Breast epithelium (tissue), 4 donors: ENCODE measurements at places on chromosomes 4 and X. TPM values are rescaled to one million over a fixed set of nuclear protein-coding genes. Genes with fewer than 3 reads are reported as not detected.

- DNase-seq = no peak
Measured at GRCh38 chr4:156756118-156756517, 215.5 kb downstream of the PDGFC start.

- DNase-seq = no peak
Measured at GRCh38 chr4:44720371-44720770, 6.0 kb downstream of the GNPDA2 start.

DNA sequence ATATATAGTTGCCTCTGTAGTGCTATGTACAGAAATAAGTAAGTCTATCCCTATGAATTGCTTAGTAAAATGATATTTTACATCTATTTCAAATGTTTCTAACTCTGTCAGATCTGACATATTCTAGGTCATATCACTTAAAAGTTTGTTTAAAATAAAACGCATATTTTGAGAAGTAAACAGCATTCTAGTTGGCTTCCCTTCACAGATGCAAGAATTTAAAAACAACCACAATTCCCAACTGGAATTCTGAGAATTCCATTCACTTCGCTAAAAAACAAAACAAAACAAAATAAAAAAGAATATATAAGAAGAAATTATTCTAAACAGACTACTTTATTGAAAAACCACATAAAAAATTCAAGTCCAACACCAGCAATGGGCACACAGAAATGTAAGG is 126.0 kb downstream of the PPP3CA start:
- DNase-seq = no peak

Gene HS3ST1
- total RNA-seq = 3.6 TPM

GRCh38 chr4:7180938-7181337 is 11.4 kb upstream of the SORCS2 start:
- DNase-seq = no peak

DNA sequence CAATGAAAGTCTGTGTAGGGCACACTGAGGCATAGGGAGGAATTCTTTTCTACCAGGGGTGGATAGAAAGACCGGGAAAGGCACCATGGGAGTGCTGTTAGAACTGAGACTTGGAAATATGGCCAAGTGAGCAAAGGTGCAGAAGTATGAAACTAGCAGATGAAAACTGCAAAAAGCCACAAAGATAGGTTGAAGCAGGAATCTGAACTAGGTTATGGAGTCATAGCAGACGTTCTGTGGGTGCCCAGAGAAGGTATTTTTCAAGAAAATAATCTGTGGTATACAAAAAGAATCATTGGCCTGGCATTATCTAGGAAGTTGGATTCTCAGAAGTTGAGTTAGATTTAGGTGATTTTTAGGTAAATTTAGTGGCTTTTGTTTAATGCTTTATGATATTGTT is 48.5 kb downstream of the SMAD1 start:
- DNase-seq = no peak

DNA sequence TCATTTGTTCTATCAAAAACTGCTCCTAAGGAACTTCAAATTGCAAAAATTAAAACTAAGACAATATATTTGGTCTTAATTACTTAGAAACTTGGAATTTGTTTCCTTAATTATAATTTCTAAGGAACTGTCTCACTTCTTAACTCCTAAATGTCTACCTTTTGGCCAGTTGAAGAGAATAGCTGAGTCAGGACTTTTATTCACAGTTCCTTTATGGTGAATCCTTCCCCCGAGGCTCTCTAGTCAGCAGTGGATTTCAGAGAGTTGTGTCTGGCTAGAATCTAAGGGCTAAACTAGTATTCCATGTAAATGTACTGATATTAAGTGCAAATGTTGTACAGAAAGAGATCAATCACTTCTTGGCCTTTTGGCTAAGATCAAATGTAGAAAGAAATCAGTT is 69.3 kb downstream of the AMMECR1 start:
- no peak for DNase-seq

GRCh38 chr4:127975121-127975770 is 10.0 kb downstream of the ABHD18 start:
- no peak for DNase-seq

GRCh38 chr4:174604198-174604597 is 81.9 kb upstream of the HPGD start:
- DNase-seq = no peak

DNA sequence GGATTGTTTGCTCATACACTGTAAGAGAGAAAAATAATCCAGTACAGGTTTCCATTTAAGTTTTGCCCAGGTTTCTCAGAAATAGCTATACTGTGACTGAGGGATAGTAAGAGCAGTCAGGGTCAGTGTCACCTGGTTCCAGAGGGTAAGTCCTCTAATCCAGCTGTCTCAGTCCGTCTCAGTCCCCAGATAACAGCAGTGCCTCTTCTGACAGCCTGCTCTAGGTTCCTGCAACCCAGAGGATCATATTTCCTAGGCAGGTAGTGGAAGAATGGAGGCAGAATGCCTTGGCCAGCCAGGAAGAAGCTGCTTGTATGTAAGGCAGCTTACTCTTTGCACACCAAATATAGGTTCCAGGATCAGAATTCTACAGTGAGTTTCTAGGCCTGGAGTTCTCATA is 22.6 kb upstream of the GNRHR start:
- DNase-seq = no peak

DNA sequence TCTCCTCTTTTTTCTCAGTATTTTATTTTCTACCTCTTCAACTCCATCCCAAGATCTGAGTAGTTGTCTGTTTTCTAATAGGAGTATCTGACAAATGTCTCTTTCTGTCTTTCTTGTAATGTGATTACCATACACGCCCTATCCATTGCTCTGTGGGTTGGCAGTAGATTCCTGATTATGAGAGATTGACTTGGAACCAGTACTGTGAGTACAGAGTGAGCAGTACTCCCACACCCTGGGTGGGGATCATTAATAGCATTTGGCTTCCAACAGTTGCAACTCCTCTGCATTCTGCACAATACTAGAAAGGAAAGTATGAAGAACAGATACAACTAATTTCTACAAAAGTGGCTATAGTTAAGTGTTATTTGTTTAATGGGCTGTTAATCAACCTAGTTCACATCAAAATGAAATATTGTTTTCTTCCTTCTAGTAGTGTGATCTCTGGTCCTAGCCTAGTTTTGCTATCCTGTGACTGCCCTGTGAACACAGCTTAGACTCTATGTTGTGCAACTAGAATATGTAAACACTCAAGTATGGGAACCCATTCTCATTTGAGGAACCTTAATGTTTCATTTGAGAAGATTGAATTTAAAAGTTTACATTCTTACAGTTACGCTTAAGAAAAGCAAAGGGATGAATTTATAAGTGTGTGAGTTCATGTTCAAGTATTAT is 112.9 kb downstream of the PTPN13 start:
- no peak for DNase-seq

DNA sequence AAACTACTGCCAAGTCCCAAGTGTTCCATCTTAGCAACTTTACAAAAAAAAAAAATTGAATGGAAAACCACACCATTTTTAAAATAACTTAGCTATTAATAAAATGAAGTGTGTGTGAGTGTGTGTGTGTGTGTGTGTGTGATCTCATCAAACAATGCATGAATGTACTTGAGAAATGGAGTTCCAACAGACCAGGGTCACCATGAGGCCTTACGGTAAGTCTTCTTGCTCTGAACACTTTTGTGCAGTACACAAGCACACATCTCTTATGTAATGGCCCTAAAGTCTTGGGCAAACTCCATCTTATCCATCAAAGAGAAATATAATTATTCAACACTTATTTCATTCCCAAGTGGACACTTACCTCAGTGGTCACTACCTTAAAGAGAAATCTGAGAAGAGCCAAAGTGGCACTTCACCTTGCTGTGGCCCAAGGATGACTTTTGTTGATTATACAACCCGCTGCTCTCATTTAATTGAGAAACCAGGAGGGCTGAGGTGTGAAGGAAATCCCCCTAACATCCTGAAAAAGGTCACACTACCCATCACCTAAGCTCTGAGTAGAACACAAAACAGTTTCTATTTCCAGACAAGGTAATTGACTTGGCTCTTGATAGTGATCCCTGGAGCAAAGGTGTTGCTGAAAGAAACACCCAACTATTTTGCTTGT is 96.5 kb upstream of the PRDX4 start:
- DNase-seq = no peak

DNA sequence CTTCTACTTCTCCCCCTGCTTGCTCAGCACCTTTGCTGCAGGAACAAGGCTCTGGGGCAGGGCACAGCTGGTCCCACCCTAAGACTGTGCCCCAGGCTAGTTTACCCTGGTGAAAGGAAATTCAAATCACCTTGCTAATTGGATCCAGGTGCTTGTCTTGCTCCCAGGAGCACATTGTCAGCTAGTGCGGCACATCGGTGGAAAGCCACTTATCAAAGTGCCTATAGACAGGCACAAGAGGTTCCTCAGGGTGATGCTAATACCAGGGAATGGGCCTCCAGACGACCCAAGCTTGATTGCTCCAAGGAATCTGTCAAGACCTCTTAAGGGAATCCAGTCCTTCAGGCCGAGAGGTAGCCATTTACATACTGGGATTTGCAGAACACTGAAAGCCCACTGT is 64.5 kb upstream of the PRPS1 start:
- DNase-seq = no peak

DNA sequence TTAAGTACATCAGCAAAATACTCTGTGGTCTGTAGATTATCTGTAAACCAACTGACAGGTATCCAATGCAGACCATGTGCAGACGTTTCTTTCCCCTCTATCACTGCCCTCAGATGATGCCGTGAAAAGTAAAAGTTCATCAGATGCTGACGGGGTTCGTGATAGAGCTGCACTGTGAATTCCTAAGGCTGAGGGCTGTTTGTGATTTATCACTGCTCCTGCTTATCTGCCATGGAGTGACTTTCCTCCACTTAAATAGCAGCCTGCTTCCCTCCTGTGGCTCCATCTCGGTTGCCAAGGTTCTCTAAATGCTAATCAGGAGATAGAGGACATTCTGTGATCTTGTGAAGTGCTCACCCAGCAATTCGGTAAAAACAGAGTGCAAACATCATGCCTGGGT is 89.3 kb upstream of the SRD5A3 start:
- DNase-seq = no peak

Gene TMSB15C
- 1.8 TPM for total RNA-seq

- no peak for DNase-seq
Measured at GRCh38 chr4:74623041-74623440, 171.3 kb downstream of the BTC start.

- no peak for DNase-seq
Measured at GRCh38 chrX:153214934-153215333, 35.9 kb downstream of the MAGEA1 start.

DNA sequence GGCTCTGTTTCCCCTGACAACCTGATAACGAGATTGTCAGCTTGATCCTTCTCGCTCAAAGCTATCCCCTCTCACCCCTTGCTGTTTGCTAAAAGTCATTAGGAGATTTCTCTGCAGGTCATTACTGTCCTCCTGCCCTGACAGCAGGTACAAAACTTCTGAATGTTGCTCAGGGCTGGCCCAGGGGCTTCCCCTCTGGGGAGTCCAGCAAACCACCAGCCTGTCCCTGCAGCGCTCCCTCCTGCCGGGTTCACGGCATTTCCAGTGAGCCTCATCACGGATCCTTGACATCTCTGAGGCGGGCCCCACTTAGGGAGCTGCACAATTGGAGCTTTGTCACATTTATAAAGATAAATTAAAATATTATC is 5.2 kb upstream of the SORCS2 start:
- no peak for DNase-seq

Gene IRF2
- 27.4 TPM for total RNA-seq

Gene MAGEB1
- total RNA-seq = not detected
